Lung (tissue), 17 donors: ENCODE measurements at places on chromosomes 12 and 14. TPM values are rescaled to one million over a fixed set of nuclear protein-coding genes. Genes with fewer than 3 reads are reported as not detected.

KTN1 gene
- 92.1 TPM for total RNA-seq

KRT85 gene
- not detected for total RNA-seq

ENDOU gene
- total RNA-seq = 0.31 TPM

GLI1 gene
- total RNA-seq = 2.4 TPM

SAMD15 gene
- total RNA-seq = 12.5 TPM
